Activated T-helper 17 cell treated with anti-CD3 and anti-CD28 coated beads, Interleukin-2, amount 50 U/mL, for 72 hours (primary cell): ENCODE measurements at places on chromosomes 6 and 20.
A peak's percentile ranks its signal among the peaks of the same experiment; 100 is the strongest.

DNA sequence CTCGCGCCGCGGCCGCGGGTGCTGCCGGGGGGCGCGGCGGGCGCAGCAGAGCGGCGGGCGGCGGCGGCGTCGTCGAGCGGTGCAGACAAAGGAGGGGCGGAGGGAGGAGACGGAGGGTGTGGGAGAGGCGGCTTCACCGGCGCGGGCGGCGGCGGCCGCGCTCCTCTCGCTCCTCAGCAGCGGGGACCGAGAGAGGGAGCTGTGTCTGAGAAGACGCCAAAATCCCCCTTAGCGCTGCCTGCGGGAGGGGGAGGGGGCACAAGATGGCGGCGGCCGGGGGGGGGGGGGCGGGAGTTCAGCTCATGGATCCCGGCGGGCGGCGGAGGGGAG lies 296 bp downstream of the ADNP start:
- H3K4me3 ChIP-seq, result peak overlapping the region; percentile 94
- H3K27me3 ChIP-seq, result no peaks in the 10 kb centered on the region
- ATAC-seq, result peak; percentile 31
- peaks cover 24% of the 10 kb centered on the region for H3K4me1 ChIP-seq
- H3K27ac ChIP-seq, result peak overlapping the region; percentile 91

GRCh38 chr6:22975079-22975478 lies 405.7 kb downstream of the HDGFL1 start:
- no peaks in the 10 kb centered on the region for H3K36me3 ChIP-seq
- H3K4me1 ChIP-seq, result no peaks in the 10 kb centered on the region
- no peaks in the 10 kb centered on the region for H3K27me3 ChIP-seq
- no peak overlapping the region for H3K27ac ChIP-seq
- H3K4me3 ChIP-seq, result no peak overlapping the region

GRCh38 chr20:9581509-9581908 lies 67.1 kb downstream of the LAMP5 start:
- no peak overlapping the region for H3K27ac ChIP-seq
- H3K4me1 ChIP-seq, result no peaks in the 10 kb centered on the region
- H3K27me3 ChIP-seq, result peaks cover 11% of the 10 kb centered on the region
- ATAC-seq, result no peak

- peaks cover 8% of the 10 kb centered on the region for H3K36me3 ChIP-seq
- no peak overlapping the region for H3K27ac ChIP-seq
- peaks cover 21% of the 10 kb centered on the region for H3K4me1 ChIP-seq
- no peaks in the 10 kb centered on the region for H3K27me3 ChIP-seq
These were observed 4.8 kb upstream of the SDCBP2 start for GRCh38 chr20:1333462-1334369.

DNA sequence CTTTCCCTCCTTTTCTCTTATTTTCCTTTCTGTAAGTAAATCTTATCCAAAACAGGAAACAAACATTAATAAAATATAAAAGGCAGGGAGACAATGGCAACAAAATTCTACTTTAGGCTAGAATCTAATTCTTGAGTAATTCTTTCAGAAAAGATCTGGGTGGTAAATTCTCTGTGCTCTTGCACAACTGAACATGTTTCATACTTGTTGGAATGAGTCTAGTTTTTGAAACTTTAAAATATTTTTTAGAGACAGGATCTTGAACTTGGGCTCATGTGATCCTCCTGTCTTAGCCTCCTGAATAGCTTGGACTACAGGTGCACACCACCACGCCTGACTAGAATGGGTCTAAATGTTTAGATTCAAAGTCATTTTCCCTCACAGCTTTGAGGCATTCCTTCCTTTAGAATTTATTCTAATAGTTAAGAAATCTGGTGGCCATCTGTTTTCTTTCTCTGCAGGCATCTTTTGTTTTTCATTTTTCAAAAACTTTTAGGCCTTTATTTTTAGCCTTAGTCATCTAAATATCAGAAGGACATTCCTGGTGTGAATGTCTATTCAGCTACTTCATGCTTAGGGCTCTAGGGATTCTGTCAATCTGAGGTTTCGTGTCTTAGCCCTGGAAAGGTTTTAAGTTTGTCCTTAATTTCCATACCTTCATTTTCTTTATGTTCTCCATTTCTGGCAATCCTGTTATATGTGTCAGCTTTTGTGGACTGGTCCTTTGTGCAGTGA lies 76.5 kb downstream of the CDKAL1 start:
- H3K36me3 ChIP-seq, result peaks cover 16% of the 10 kb centered on the region
- no peaks in the 10 kb centered on the region for H3K27me3 ChIP-seq
- H3K4me3 ChIP-seq, result no peak overlapping the region
- no peak overlapping the region for H3K27ac ChIP-seq
- no peak for ATAC-seq

- ATAC-seq, result no peak
- no peaks in the 10 kb centered on the region for H3K36me3 ChIP-seq
These were observed 236.1 kb downstream of the KCNQ5 start for GRCh38 chr6:72857791-72858585.

DNA sequence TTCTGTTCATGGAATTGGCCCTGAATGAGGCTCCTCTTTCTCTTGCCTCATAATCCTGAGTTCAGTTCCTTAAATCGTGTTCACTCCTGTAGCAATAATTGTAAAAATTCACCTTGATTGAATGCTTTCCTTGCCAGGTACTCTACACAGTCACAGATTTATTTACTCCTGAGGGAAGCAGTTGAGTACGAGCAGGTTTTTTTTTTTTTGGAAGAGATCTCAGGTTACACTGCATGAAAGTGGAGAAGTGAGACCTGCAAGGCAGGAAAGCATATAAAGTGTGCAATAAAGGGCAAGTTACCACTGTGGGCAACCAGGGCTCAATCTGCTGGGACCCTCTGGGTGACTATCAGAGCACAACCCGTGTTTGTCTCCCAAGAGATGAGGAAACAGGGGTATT lies 93.0 kb upstream of the DOK5 start:
- H3K27me3 ChIP-seq, result peaks cover 48% of the 10 kb centered on the region
- H3K36me3 ChIP-seq, result no peaks in the 10 kb centered on the region
- no peak overlapping the region for H3K4me3 ChIP-seq
- H3K27ac ChIP-seq, result no peak overlapping the region

DNA sequence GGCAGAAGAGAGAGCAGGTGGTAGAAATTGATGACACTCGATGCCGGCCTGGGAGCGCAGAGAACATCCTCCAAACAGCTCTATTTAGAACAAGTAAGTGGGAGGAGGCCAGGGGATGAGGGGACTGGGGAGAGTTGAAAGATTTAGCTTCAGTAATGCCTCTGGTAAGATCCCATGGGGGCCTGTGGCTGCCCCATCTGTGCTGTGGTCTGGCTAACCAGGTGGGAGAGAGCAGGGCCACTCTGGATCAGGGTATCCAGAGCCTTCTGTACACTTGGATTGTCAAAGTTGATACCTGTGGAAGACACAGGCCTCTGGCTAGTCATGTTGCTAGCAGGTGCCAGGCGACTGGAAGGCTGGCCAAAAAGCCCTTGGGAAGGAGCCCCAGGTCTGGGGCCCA lies 27.6 kb downstream of the NCOA5 start:
- peaks cover 46% of the 10 kb centered on the region for H3K4me1 ChIP-seq
- H3K36me3 ChIP-seq, result peaks cover 79% of the 10 kb centered on the region
- peaks cover under 1% of the 10 kb centered on the region for H3K27me3 ChIP-seq
- no peak overlapping the region for H3K27ac ChIP-seq

- H3K27me3 ChIP-seq, result no peaks in the 10 kb centered on the region
- H3K27ac ChIP-seq, result no peak overlapping the region
- no peak overlapping the region for H3K4me3 ChIP-seq
- peaks cover 98% of the 10 kb centered on the region for H3K36me3 ChIP-seq
- no peak for ATAC-seq
These were observed 5.5 kb downstream of the ROMO1 start for GRCh38 chr20:35704514-35705261.

DNA sequence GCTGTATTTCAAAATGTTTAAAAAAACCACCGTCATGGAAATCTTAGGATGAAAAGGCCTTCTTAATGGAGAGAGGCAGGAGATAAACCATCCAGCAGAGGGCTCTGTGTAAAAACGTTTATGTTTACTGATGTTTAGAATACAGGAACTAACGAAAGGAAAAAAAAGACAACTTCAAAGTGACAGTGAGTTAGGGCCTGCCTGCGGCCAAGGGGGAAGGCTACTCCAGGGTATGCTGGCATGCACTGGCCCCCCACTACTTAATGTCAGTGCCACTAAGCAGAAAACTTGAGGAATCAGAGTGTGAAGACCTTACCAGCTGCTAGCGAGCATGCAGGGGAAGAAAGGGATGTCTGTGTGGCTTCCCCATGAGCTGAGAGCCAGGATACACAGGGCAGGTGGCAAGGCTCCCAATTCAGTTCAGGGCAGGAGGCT lies 47.7 kb downstream of the AKAP7 start:
- H3K27me3 ChIP-seq, result no peaks in the 10 kb centered on the region
- H3K4me1 ChIP-seq, result peaks cover 4% of the 10 kb centered on the region
- peak; percentile 70 for ATAC-seq
- H3K36me3 ChIP-seq, result peaks cover 6% of the 10 kb centered on the region

- peak; percentile 74 for ATAC-seq
- no peaks in the 10 kb centered on the region for H3K36me3 ChIP-seq
- peak overlapping the region; percentile 3 for H3K4me3 ChIP-seq
- peaks cover 12% of the 10 kb centered on the region for H3K4me1 ChIP-seq
- H3K27ac ChIP-seq, result no peak overlapping the region
These were observed 48.5 kb upstream of the OLIG3 start for GRCh38 chr6:137542713-137543112.

- no peaks in the 10 kb centered on the region for H3K4me1 ChIP-seq
- H3K4me3 ChIP-seq, result no peak overlapping the region
- H3K27me3 ChIP-seq, result no peaks in the 10 kb centered on the region
- peak overlapping the region; percentile 32 for H3K27ac ChIP-seq
- ATAC-seq, result no peak
These were observed 56.7 kb downstream of the APCDD1L start for GRCh38 chr20:58458342-58459057.

DNA sequence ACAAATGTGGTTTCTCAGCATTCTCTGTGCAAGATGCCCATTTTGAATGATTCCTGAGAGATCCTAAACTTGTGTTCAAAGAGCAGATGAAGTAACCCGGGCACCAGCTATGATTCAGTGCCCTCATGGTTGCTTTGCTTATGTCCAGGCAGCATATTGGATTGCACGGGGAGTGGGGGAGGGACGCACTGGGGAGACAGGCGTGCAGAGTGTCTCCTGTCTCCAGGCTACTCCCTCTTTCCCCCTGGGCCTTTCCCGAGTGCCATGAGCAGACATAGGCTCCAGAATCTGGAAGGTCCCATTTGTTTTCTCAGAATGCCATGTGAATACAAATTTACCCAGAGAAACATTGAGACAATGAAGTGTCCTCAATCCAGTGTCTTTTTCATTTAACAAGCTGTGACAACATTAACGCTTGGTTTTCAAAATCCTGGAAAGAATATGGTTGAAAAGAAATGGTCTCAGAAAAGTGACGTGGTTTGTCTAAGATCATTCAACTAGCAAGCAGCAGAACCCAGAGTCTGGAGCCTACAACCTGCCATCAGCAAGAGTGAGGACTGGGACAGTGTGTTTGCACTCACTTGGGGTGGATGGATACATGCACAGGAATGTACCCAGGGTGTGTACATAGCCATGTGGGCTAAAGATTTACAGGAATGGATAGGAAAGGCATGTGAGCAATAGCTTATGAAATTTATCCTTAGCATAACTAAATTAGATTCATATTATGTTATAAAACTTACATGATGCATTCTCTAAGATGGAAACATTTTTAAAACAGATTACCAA lies 4.2 kb downstream of the SYNDIG1 start:
- H3K4me1 ChIP-seq, result no peaks in the 10 kb centered on the region
- H3K4me3 ChIP-seq, result no peak overlapping the region
- H3K27me3 ChIP-seq, result peaks cover 13% of the 10 kb centered on the region
- H3K36me3 ChIP-seq, result no peaks in the 10 kb centered on the region
- no peak overlapping the region for H3K27ac ChIP-seq

DNA sequence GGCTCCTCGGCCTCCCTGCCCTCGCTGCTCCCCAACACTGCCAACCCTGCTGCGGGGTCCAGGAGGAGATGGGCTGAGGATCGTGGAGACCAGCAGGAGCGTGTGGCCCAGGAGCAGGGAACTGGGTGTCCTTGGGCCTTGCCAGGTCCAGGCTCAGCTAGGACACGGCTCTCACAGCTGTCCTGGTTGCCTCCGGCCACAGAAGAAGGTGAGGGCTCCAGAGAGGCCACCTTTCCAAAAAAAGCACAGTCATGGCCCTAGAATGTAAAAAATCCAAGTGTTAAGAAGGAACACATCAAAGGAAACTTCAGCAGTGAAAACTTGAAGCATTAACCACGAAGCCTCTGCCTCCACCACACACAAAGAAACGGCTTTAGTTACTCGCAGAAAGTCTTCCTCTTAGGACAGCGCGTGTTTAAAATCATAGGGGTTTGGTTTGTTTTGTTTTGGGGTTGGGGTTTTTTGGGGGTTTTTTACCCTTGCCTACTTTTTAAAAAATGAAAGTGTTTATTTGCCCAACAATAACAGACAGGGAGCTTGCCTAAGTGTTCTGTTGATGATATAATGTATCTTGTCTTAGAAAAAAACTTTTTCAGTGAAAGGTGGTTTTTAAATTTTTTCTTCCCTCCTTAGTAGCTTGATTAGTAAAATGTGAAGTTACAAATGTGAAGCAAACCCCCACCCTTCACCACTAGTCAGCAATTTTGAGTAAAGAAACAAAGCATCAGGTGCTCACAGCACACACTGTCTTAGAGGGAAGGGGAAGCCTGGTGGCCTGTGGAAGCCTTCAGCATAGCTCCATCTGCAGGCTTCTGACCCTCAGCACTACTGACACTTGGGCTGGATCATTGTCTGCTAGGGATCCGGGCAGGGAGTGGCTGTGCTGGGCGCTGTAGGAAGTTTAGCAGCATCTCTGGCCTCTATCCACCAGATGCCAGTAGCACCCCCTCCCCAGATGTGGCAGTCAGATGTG lies 60.0 kb downstream of the PTPN1 start:
- peaks cover 50% of the 10 kb centered on the region for H3K4me1 ChIP-seq
- no peaks in the 10 kb centered on the region for H3K27me3 ChIP-seq
- peak overlapping the region; percentile 62 for H3K4me3 ChIP-seq
- H3K27ac ChIP-seq, result peak overlapping the region; percentile 86
- ATAC-seq, result peak; percentile 87
- H3K36me3 ChIP-seq, result peaks cover 100% of the 10 kb centered on the region

DNA sequence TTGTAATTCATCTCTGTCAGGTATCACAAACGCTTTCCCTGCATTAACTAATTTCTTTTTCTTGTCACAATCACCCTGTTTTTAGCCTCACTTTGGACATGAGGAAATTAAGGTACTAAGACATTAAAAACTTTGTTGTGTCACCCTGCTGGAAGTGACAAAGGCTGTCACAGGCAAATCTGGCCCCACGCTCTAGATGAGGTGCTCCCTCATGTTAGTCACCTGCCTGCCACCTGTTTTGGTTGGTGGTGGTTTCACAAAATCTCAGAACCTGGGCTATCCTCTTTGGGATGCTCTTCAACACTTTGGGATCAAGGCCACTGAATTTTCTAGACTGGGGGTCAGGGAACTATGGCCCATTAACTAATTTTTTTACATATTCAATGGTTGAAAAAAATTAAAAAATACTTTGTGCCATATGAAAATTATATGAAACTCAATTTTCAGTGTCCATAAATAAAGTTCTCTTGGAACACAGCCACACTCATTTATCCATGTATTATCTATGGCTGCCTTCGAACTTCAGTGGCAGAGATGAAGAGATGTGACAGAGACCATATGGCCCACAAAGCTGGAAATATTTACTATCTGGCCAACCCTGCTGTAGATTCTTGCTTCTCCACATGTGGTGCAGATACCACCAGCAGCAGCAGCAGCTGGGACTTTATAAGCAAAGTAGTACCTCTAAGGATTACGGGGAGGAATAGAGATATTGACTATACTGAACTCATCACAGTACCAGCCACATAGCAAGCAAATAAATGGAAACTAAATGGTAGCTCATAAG lies 16.1 kb upstream of the TNFAIP3 start:
- ATAC-seq, result peak; percentile 15
- H3K27ac ChIP-seq, result peak overlapping the region; percentile 89
- peaks cover 20% of the 10 kb centered on the region for H3K4me1 ChIP-seq
- H3K36me3 ChIP-seq, result no peaks in the 10 kb centered on the region
- H3K27me3 ChIP-seq, result no peaks in the 10 kb centered on the region
